ENCODE measurements at places on chromosomes 13 and 19.

DNA sequence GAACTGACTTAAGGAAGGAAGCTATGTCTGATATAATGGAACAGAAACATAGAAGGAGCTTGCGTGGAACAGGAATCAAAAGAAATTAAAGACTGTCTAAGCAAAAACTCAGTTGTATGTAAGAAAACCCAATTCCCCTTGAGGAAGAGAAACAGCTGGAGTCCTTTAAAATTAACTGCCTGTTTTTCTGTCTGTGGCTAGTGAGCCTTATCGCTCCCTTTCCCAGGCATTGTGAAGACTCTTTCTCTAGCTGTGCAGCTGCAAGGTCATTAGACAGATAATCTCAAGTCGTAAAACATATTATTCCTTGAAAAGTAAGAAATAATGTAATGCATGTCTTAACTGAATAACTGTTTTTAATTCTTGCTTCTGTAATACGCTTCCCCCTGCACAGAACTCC lies 39.7 kb upstream of the IGSF23 start:
- no peak for DNase-seq

DNA sequence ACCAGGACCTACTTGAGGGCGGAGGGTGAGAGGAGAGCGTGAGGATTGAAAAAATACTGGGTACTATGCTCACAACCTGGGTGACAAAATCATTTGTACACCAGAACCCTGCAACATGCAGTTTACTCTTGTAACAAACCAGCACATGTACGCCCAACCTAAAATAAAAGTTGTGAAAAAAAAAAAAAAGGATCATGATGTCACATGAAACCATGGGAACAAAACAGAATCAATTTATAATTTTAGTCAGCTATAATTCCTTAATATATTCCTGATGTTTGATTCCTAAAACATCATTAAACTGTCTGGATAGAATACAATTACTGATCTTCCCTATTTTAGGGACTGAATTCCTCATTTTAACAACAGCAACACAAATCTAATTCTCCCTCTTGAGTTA lies 160.6 kb upstream of the SPRY2 start:
- no peak for DNase-seq

- DNase-seq = no peak
Observed at GRCh38 chr19:3538965-3539755, at the start of gene TEKTIP1. Gene TEKTIP1 (plus strand): TSS chr19:3539174. CDS start chr19:3539178, 4 bp downstream.

DNA sequence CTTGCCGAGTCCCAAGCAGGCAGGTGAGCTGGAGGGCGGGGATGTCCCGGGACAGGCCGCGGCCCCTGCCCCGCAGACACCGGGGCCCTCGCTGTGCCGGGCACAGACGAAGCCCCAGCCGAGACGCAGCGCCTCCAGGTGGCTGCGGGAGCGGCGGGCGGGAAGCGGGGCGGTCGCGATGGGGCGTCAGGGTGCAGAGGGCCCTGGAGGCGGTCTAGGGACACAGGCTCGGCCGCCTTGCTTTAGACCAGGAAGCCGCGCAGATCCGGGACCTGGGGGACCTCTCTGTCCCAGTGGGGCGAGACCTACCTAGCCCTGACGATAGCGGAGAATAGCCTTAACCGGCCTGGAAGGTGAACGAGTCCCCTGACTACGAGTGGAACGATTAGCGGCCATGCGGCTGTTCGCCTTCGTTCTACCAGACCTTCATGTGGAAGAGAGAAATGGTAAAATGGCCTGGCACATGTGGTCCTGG lies 4.2 kb upstream of the ZNF564 start:
- DNase-seq = no peak

DNA sequence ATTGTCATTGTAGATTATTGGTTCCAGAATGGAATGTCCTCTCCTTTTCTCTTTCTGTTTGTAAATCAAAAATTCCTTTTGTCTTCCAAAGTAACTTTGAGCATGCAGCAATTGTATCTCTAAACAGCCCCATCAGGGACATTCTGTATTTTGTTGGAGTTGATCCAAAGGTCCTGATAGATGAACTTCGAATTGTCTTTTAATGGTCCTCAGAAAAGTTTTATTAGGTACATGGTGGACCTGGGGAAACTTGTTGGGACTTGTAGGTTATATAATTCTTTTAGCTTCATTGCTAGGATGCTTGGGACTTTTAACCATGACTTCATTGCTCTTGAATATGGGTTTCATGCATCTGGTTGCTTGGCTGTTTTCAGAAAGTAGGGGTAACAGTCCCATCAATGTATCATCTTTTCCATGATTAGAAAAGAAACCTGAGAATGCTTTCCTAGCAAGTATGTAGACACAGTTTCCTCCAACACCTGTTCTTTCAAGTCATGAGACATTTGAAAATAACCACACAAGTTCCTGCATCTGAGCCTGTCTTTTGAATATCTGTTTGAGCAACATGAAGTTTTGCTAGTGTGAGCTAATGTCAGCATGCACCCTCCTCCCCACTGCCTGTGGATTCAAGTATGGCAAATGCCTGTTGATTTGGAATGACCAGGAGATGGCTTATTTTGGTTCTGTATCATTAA lies 413.1 kb downstream of the KCNRG start:
- no peak for DNase-seq

Data from inflammatory macrophage treated with lipopolysaccharide for 4 hours (primary cell).